Stromal cell of bone marrow (primary cell): ENCODE measurements at places on chromosomes 3 and 15.

- DNase-seq, result no peak
Observed at GRCh38 chr3:155581579-155581978, 163.3 kb downstream of the PLCH1 start.

DNA sequence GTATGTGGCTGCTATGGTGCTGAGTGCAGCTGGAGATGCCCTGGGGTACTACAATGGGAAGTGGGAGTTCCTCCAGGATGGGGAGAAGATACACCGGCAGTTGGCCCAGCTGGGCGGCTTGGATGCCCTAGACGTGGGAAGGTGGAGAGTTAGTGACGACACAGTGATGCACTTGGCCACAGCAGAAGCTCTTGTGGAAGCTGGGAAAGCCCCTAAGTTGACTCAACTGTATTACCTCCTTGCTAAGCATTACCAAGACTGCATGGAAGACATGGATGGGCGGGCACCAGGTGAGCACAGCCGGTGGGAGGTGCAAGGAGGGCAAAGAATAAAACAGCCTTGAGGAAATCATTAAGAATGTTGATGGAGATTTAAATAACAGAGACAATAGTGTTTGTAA, 2.9 kb downstream of the ADPRH start:
- no peak for DNase-seq

GRCh38 chr3:191455257-191455952, 5.6 kb upstream of the PYDC2 start:
- no peak for DNase-seq

- no peak for DNase-seq
Observed at GRCh38 chr3:134852893-134853351, 57.9 kb downstream of the EPHB1 start.

DNA sequence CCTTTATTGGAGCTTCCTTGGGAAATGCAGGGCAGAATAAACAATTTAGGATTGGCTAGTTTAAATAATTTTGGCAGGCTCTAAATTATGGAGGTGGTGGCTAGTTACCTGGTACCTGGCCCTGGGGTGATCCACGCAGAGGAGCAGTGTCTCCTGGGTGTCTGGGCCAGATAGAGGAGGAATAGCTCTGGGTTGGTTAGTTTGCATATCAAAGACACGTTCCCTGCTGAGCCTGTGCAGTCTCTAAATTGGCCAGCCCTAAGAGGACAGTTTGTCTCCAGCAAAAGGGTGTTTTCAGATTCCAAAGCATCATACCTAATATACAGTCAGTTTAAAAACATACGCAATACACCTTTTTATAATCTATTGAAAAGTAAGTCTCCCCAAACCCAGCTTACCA, 333.3 kb upstream of the TPM1 start:
- DNase-seq, result no peak

DNA sequence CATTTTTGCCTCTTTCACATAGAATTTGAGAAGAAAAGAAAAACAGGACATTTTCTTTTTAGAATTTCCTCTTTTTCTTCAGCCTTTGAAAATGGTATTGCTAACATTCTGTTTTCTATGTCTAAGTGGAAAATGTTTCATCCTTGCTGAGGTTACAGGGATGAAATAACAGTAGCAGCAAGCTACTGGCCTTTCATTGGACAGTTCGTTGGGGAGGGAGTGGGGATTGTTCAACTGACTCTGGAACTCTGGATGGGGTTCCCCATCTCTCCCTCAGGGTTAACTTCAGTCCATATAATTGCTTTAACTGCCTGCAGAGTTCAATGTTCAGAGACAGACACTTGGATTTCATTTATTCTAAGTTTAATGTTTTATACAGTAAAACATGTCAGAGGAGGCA, 346.0 kb downstream of the NLGN1 start:
- no peak for DNase-seq

DNA sequence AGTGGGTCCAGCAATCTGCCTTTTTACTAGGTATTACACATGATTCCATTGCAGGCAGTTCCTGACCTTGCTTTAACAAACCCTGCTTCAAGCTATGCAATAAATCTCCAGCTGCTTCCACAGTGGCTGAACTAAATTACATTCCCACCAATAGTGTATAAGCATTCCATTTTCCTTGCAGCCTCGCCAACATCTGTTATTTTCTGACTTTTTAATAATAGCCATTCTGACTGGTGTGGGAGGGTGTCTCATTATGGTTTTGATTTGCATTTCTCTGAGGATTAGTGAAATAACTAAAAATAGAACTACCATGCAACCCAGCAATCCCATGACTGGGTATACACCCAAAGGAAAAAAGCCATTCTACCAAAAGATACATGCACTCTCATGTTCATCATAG, 36.4 kb upstream of the DNAJC13 start:
- DNase-seq, result peak; percentile 14

- DNase-seq, result no peak
Observed at GRCh38 chr3:18454766-18455165, 29.6 kb upstream of the SATB1 start.

- DNase-seq, result no peak
Observed at GRCh38 chr3:12278566-12278965, 10.3 kb upstream of the PPARG start.

- no peak for DNase-seq
Observed at GRCh38 chr3:71416876-71417275, 166.7 kb downstream of the FOXP1 start.

GRCh38 chr3:76470285-76470684, 569.6 kb upstream of the ROBO2 start:
- peak; percentile 21 for DNase-seq

GRCh38 chr3:67986706-67987105, 332.3 kb upstream of the SUCLG2 start:
- no peak for DNase-seq

DNA sequence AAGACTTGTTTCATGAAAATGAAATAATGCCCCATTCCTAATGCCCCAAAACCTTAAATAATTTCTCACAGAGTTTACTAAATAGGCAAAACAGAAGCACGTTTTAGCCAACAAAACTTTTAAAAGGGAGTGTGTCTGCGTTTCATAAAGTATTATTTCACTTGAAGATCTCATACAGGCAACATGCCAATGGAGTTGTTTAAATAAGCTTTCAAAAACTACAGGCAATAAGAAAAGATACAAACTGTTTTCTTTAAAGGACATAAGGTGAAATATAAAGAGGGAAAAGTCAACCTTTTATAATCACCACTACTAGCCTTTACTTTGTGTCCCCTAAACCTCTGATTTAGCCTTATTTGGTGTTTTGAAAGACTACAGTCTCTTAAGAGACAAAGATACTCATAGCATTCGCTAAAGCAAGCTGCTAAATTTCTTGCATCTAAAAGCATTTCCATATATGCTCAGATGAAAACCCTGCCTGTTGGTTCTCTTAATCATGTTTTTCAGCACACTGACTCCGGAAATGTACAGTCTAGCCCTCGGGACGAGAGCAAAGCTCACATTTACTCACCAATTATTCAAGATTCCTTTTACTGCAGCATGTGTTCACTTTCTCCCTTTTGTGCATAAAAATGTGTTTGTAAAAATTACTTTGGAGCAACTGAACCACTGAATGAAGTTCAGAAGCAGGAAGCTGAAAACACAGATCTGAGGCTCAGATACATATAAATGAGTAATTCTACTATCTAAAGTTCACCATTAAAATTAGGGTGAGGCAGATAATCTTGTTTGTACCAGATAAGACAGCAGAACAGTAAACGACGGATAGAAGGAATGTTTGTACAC, 119.0 kb downstream of the GOLIM4 start:
- DNase-seq, result no peak

GRCh38 chr3:118618247-118619040, 416.2 kb downstream of the IGSF11 start:
- no peak for DNase-seq
